ENCODE measurements at places on chromosomes 6 and 20. TPM values are rescaled to one million over a fixed set of nuclear protein-coding genes. Genes with fewer than 3 reads are reported as not detected.

DNA sequence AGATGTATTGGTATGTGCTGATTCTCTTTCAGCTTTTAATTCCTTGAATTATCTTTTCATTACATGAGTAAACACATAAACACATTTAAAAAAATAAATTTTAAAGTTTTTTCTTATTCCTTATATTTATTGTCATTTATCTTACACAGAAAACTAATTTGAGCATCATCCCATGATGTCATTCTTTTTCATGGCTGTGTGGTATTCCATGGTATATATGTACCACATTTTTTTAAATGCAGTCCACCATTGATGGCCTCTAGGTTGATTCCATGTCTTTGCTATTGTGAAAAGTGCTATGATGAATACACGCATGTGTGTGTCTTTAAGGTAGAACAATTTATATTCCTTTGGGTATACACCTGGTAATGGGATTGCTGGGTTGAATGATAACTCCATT, 33.3 kb downstream of the OTOR start:
- H3K36me3 ChIP-seq, result peaks cover 4% of the 10 kb centered on the region
- peaks cover 16% of the 10 kb centered on the region for H3K4me1 ChIP-seq
- H3K27ac ChIP-seq, result no peak overlapping the region
- no peak overlapping the region for H3K4me3 ChIP-seq
- no peaks in the 10 kb centered on the region for H3K27me3 ChIP-seq
- DNase-seq, result no peak

- H3K27ac ChIP-seq, result no peak overlapping the region
- no peak for DNase-seq
- no peak overlapping the region for H3K4me3 ChIP-seq
- H3K4me1 ChIP-seq, result peaks cover 10% of the 10 kb centered on the region
- no peaks in the 10 kb centered on the region for H3K36me3 ChIP-seq
These were observed 122.2 kb downstream of the KIF13A start for GRCh38 chr6:17865243-17865642.

- no peak overlapping the region for H3K4me3 ChIP-seq
- H3K27ac ChIP-seq, result no peak overlapping the region
- no peaks in the 10 kb centered on the region for H3K36me3 ChIP-seq
- H3K4me1 ChIP-seq, result peaks cover 15% of the 10 kb centered on the region
- no peak for DNase-seq
These were observed 145.9 kb downstream of the CDC5L start for GRCh38 chr6:44533421-44533820.

The MYCT1 gene
- 2.0 TPM for total RNA-seq

The PRDM13 gene
- total RNA-seq, result 0.14 TPM

DNA sequence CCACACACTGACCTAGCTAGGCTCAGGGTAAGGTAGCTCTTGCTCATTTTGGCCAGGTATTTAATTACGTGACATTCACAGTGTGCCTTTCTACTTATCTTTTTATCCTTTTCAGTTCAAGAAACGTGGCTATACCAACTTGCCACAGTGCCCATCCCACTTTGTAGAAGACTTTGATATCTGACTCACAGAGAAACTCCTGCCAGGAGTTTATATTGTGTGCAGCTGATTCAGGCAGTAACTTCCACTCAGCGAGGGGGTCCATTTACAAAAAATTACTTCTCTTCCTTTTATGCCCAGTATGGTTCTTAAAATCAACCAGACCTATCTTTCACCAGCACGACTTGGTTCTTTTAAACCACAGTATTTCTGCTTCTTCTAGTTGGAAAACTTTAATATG, 75.6 kb downstream of the PRL start:
- peaks cover 41% of the 10 kb centered on the region for H3K4me1 ChIP-seq
- peaks cover 15% of the 10 kb centered on the region for H3K36me3 ChIP-seq
- peak overlapping the region; percentile 57 for H3K4me3 ChIP-seq
- DNase-seq, result no peak
- no peaks in the 10 kb centered on the region for H3K27me3 ChIP-seq

DNA sequence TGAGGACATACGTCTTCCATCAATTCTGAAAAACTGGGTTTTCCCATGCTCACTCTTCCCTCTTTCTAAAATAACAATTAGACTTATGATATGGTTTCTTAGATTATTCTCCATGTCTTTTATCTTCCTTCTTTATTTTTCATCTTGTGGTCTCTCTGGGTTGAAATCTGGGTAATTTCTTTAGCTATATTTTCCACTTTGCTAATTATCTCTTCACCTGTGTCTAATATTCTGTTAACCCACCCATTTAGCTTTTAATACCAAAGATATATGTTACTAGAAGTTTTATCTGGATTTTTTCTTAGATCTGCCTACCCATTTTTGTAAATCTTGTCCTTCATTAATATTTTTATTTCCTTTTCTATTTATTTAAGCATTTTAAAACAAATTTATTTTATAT, 121.8 kb downstream of the TENT5A start:
- DNase-seq, result no peak
- H3K4me1 ChIP-seq, result no peaks in the 10 kb centered on the region
- H3K27ac ChIP-seq, result no peak overlapping the region
- H3K36me3 ChIP-seq, result peaks cover 12% of the 10 kb centered on the region
- H3K4me3 ChIP-seq, result no peak overlapping the region

- DNase-seq, result no peak
- peaks cover 3% of the 10 kb centered on the region for H3K36me3 ChIP-seq
- H3K4me1 ChIP-seq, result peaks cover 11% of the 10 kb centered on the region
- H3K27ac ChIP-seq, result no peak overlapping the region
- no peaks in the 10 kb centered on the region for H3K27me3 ChIP-seq
These were observed 8.3 kb downstream of the MYL9 start for GRCh38 chr20:36549628-36549941.

The DLL1 gene
- 20.7 TPM for total RNA-seq

- H3K27ac ChIP-seq, result no peak overlapping the region
- peaks cover 2% of the 10 kb centered on the region for H3K36me3 ChIP-seq
- no peaks in the 10 kb centered on the region for H3K4me1 ChIP-seq
- H3K4me3 ChIP-seq, result no peak overlapping the region
- no peak for DNase-seq
These were observed 217.9 kb downstream of the TBX18 start for GRCh38 chr6:84546427-84546914.

The MAS1 gene
- 0.68 TPM for total RNA-seq

GRCh38 chr6:90691823-90692222, 105.0 kb upstream of the MAP3K7 start:
- H3K4me3 ChIP-seq, result no peak overlapping the region
- H3K27me3 ChIP-seq, result no peaks in the 10 kb centered on the region
- H3K36me3 ChIP-seq, result peaks cover 5% of the 10 kb centered on the region
- DNase-seq, result peak; percentile 22
- H3K4me1 ChIP-seq, result peaks cover 39% of the 10 kb centered on the region
- H3K27ac ChIP-seq, result peak overlapping the region; percentile 30

DNA sequence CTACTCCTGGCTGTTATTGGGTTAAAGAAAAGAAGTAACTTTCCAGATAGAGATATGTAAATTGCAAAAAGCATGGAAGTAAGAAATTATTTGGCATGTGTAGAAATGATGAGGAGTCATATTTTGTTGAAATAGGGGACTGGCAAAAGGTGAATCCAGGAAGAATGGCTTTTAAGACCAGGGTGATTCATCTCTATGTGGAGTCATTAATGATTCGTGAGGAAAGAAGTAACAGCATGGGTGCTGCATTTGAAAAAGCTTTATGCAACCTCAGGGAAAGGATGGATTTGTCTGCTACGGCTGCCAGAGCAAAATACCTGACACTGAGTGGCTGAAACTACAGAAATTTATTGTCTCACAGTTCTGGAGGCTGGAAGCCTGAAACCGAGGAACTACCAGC, 14.8 kb upstream of the SYNE1 start:
- peaks cover 11% of the 10 kb centered on the region for H3K4me1 ChIP-seq
- no peak overlapping the region for H3K27ac ChIP-seq
- H3K27me3 ChIP-seq, result no peaks in the 10 kb centered on the region
- no peaks in the 10 kb centered on the region for H3K36me3 ChIP-seq
- no peak for DNase-seq

GRCh38 chr20:31620246-31620645, 15.2 kb downstream of the ID1 start:
- no peaks in the 10 kb centered on the region for H3K4me1 ChIP-seq
- H3K36me3 ChIP-seq, result no peaks in the 10 kb centered on the region
- no peak overlapping the region for H3K4me3 ChIP-seq
- no peak overlapping the region for H3K27ac ChIP-seq
- H3K27me3 ChIP-seq, result peaks cover 31% of the 10 kb centered on the region

The FILIP1 gene
- 5.1 TPM for total RNA-seq

- no peaks in the 10 kb centered on the region for H3K27me3 ChIP-seq
- no peaks in the 10 kb centered on the region for H3K36me3 ChIP-seq
- DNase-seq, result no peak
- H3K27ac ChIP-seq, result no peak overlapping the region
- no peaks in the 10 kb centered on the region for H3K4me1 ChIP-seq
- no peak overlapping the region for H3K4me3 ChIP-seq
These were observed 130.9 kb downstream of the PRKN start for GRCh38 chr6:162596676-162597075.

GRCh38 chr20:59749301-59749700, 145.0 kb downstream of the PHACTR3 start:
- no peak overlapping the region for H3K27ac ChIP-seq
- DNase-seq, result no peak
- H3K4me3 ChIP-seq, result no peak overlapping the region
- H3K36me3 ChIP-seq, result no peaks in the 10 kb centered on the region
- H3K4me1 ChIP-seq, result peaks cover 3% of the 10 kb centered on the region
- H3K27me3 ChIP-seq, result peaks cover 43% of the 10 kb centered on the region

GRCh38 chr6:149325648-149326236, 8.2 kb downstream of the TAB2 start:
- no peak overlapping the region for H3K4me3 ChIP-seq
- no peak for DNase-seq
- H3K36me3 ChIP-seq, result no peaks in the 10 kb centered on the region
- no peak overlapping the region for H3K27ac ChIP-seq

The SAMD3 gene
- 1.2 TPM for total RNA-seq

The PHACTR3 gene
- total RNA-seq, result 0.30 TPM

DNA sequence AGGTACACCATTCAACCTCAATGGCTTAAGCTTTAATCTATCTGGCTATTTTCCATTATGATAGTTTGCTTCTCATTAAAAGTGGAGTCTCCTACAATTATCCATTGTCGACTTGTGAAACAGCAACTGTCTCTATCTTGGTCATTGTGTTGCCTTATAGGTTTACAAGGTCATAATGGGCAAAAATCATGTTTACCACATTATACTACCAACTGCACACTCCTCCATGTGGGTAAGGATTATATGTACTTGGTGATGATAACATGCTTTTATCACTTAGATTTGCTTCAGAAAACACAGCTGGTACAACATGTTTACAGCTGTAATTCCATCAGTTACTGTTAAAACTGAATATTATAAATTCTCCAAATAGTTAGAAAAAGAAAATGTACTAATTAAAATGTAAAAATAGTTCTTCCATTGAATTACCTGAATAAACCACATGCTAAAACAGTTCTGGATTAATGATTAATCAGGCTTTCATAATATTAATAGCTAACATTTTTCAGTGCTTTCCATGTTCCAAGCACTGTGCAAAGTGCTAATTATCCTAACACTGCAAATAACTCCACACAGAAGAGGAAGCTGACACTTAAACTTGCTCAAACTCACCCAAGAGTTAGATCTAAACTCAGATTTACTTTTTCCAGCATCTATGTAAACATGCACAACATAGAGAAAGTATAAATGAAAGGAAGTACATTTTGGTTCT, 96.7 kb downstream of the OGFRL1 start:
- H3K27me3 ChIP-seq, result no peaks in the 10 kb centered on the region
- H3K36me3 ChIP-seq, result no peaks in the 10 kb centered on the region
- no peak overlapping the region for H3K4me3 ChIP-seq
- no peak overlapping the region for H3K27ac ChIP-seq
- H3K4me1 ChIP-seq, result peaks cover 29% of the 10 kb centered on the region

The ZNF318 gene
- 19.0 TPM for total RNA-seq

GRCh38 chr20:56689852-56690485, 60.9 kb downstream of the TFAP2C start:
- peaks cover 36% of the 10 kb centered on the region for H3K4me1 ChIP-seq
- no peak overlapping the region for H3K4me3 ChIP-seq
- no peaks in the 10 kb centered on the region for H3K36me3 ChIP-seq
- no peak for DNase-seq
- H3K27ac ChIP-seq, result no peak overlapping the region
- H3K27me3 ChIP-seq, result no peaks in the 10 kb centered on the region

DNA sequence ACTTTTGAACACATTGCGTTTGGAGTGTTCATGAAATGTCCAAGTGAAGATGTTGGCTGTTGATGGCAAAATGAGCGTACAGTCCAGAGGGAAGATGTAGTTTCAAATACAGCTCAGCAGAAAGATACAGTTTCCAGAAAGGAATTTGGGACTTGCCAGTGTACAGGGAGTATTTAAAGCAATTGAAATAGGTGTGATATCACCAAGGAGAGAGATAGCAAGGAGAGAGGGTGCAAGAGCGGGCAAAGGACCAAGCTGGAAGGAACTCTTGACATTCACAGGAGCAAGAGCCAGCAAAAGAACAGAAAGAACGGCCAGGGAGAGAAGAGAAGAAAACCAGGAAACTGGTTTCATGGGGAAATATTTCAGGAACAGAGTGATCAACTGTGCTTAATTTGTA, 47.8 kb downstream of the CARMIL1 start:
- DNase-seq, result no peak
- H3K4me3 ChIP-seq, result no peak overlapping the region
- peaks cover 44% of the 10 kb centered on the region for H3K4me1 ChIP-seq
- H3K36me3 ChIP-seq, result no peaks in the 10 kb centered on the region

GRCh38 chr6:134472046-134472445, 154.1 kb upstream of the SGK1 start:
- H3K36me3 ChIP-seq, result no peaks in the 10 kb centered on the region
- DNase-seq, result no peak
- H3K4me3 ChIP-seq, result no peak overlapping the region
- 0 out of 2 replicates have a peak, but pooled peaks cover 2% of the 10 kb centered on the region for H3K4me1 ChIP-seq

GRCh38 chr6:138655828-138656227, 117.7 kb upstream of the CCDC28A start:
- no peak overlapping the region for H3K27ac ChIP-seq
- no peaks in the 10 kb centered on the region for H3K27me3 ChIP-seq
- no peak overlapping the region for H3K4me3 ChIP-seq
- no peak for DNase-seq
- H3K4me1 ChIP-seq, result peaks cover 29% of the 10 kb centered on the region
- no peaks in the 10 kb centered on the region for H3K36me3 ChIP-seq

DNA sequence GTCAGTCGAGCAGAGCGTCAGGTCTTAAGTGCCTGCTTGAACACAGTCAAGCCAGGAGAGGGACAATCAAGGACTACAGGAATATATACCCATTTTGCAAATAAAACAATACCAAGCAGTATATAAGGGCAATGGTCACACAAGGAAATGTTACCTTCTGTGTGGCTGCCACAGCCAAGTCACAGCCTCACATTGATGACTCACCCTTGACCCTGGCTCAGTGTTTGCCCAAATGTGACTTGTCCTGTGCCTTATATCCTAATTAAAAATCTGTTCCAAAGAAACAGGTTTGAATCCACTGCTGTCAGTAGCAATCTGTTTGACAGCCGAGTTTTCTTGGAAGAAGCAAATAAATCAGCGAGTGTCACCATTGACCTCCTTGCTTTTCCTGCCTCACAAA, 34.3 kb downstream of the C6orf89 start:
- no peaks in the 10 kb centered on the region for H3K4me1 ChIP-seq
- DNase-seq, result no peak
- no peaks in the 10 kb centered on the region for H3K36me3 ChIP-seq
- H3K27me3 ChIP-seq, result no peaks in the 10 kb centered on the region
- no peak overlapping the region for H3K4me3 ChIP-seq

- no peaks in the 10 kb centered on the region for H3K36me3 ChIP-seq
- peaks cover 5% of the 10 kb centered on the region for H3K27me3 ChIP-seq
- no peaks in the 10 kb centered on the region for H3K4me1 ChIP-seq
- no peak overlapping the region for H3K4me3 ChIP-seq
- no peak overlapping the region for H3K27ac ChIP-seq
These were observed 28.6 kb upstream of the GTSF1L start for GRCh38 chr20:43755390-43755789.

GRCh38 chr6:36124881-36125280, 5.4 kb upstream of the MAPK13 start:
- no peak overlapping the region for H3K4me3 ChIP-seq
- peaks cover 8% of the 10 kb centered on the region for H3K27me3 ChIP-seq
- H3K4me1 ChIP-seq, result peaks cover 30% of the 10 kb centered on the region
- DNase-seq, result no peak
